ENCODE measurements at places on chromosomes 5 and 9.

DNA sequence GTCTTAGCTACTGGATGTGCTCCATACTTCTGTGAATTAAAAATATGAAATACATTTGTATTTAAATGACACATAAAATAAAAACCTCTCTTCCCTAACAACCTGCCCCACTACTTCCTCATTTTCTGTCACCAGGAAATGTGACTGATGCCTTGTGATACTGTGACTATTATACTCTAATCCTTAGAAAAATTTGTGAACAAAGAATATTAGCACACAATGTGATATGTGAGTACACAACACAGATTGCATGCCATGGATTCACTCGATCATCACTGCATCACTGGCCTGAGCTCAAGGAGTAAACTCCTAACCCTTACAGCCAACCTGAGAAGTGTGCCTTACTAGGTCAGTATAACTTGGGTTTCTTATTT is 281.0 kb downstream of the EFNA5 start:
- DNase-seq = no peak

GRCh38 chr9:20271723-20272122 is 350.6 kb downstream of the MLLT3 start:
- no peak for DNase-seq

GRCh38 chr9:35313916-35314315 is 152.1 kb downstream of the UNC13B start:
- no peak for DNase-seq

DNA sequence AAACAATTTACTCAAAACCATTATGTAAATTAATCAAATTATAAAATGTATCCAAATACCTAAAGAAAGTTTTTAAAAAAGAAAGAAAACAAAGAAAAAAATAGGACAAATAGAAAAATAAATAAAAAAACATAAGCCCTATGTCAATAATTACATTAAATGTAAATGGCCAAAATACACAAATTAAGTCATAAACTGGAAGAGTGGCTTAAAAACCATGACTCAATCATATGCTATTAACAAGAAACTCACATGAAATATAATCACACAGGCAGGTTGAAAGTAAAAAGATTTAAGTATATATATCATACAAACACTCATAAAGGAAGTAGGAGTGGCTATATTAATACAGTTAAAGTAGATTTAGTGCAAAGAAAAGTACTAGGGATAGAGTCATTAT is 95.3 kb downstream of the PRELID2 start:
- DNase-seq = no peak

DNA sequence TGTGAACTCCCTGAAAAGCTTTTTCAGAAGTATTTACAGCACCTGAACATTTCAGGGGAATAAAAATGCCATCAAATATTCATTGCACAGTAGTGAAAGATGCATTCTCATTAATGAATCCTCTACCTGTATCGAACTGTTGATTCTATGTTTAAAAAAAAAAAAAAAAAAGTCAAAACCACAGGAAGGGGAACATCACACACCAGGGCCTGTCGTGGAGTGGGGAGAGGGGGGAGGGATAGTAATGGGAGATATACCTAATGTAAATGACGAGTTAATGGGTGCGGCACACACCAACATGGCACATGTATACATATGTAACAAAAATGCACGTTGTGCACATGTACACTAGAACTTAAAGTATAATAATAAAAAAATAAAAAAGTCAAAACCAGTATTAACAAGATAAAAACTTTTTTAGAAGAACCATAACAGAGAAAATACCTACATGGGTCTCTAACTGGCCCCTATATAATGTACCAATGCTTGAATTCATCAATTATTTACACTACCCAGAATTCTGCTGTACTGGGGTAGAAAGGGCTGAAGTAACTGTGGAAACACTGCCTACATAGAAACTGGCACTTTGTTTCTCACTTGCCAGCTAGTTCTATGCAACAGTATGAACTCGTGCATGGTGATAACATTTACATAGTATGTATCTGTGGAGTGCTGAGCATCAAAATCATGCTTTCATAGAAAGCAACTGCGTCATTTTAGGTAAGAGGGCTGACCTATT is 48.9 kb downstream of the GNAQ start:
- DNase-seq = no peak

- DNase-seq = no peak
Measured at GRCh38 chr9:3762076-3762475, 236.3 kb upstream of the RFX3 start.

DNA sequence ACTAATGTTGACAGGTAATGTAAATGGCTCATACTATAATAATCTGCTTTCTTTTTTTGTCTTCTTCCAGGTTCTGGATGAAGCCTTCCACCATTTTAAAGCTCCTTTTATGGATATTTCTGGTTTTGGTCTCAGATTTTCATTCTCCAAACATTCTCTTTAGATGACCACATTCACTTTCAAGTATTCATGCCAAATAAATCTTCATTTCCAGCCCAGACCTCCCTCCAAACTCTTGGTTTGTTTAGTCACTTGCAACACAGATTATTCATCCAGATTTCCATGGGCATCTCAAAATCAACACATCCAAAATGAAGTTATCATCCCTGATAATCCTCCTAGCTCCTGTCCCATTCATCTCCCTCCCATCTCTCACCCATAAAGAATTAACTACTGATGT is 40.3 kb upstream of the SVEP1 start:
- no peak for DNase-seq

GRCh38 chr9:120071760-120072159 is 508.2 kb downstream of the CDK5RAP2 start:
- DNase-seq = no peak

- DNase-seq = no peak
Measured at GRCh38 chr5:139271201-139272027, 22.1 kb upstream of the MATR3 start.

GRCh38 chr9:135134268-135135022 is 47.0 kb downstream of the OLFM1 start:
- no peak for DNase-seq

DNA sequence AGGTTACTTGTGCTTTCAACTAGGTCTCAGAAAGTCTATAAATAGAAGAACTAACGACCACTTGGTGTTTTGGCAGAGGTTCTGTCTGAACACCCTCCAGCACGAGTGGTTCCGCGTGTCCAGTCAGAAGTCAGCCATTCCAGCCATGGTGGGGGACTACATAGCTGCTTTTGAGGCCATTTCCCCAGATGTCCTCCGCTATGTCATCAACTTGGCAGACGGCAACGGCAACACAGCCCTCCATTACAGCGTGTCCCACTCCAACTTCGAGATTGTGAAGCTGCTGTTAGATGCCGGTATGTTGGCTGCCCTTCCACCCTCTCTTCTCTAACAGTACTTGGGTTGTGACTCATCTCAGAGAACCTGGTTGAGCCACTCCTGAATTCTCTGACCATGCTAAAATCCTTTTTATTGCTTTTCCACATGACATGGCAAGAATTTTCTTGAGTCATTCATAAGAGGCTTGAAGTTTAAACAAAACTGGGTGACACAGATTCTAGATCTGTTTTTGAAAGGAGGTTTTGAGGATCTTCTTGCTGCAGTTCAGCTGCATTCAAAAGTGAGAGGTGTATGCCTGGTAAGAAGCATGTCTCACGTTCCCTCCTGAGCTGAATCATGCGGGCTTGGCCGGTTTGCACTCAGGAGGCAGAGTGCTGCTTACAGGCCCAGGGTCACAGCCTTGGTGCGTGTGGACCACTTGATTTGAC is 103.1 kb upstream of the DMRT1 start:
- DNase-seq = no peak

DNA sequence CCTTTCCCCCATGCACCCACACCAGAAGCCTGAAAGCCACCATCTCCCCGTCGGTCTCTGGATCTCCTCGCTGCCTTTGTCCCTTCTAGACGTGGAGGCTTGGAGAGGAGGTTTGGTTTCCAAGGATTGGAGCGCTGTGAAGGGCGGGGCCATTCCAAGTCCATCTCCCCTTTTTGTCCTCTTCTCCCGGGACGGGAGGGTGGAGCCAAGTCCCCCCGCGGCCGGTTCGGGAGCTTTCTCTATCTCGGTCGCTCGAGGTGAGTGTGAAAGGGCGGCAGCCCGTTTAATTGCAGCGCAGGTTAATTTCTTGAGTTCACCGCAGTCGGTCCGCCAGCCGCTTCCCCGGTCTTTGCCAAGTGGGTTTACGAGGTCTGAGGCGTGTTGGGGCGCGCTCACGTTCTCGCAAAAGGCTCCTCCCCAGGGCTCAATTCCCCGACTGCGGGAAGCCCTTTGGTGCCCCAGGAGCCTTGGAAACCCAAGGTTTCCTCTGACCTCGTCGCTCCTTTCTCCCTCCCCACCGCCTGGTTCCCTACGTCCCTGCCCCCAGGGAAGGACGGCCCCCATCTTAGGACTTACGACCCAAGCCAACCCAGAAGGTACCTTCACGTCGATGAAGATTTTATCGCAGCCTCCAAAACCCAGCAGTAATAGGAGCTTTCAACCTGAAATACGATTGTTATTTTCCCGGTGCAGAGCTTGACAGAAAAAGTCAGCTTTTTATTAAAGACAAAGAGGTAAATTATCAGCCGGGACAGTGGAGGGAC is 2.8 kb upstream of the ZNF462 start:
- DNase-seq = no peak

GRCh38 chr9:74556685-74557084 is 59.5 kb downstream of the RORB start:
- no peak for DNase-seq

GRCh38 chr5:148162038-148162437 is 6.3 kb upstream of the SPINK14 start:
- DNase-seq = no peak

- no peak for DNase-seq
Measured at GRCh38 chr9:68489646-68490045, 51.0 kb downstream of the TMEM252 start.

All from CD4-positive, alpha-beta T cell treated with Interleukin-1 beta for 1 hour (primary cell).